ENCODE measurements at places on chromosomes 4 and X.

GRCh38 chr4:23911675-23912455, 22.0 kb upstream of the PPARGC1A start:
- no peak for DNase-seq

DNA sequence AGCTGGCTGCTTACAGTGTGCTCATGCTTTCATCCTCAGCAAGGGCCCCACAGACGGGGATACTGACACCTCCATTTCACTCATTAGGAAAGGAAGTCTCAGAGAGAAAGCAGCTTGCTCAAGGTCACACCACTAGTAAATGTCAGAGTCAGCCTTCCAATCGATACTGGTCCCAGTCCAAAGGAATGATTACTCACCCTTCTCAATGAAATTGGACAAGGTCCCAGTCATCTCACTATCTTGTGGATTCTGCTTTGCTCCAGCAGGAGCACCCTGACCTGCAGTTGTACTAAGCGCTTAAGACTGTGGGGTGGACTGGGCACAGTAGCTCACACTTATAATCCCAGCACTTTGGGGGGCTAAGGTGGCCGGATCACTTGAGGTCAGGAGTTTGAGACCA, 132.2 kb upstream of the SLC34A2 start:
- DNase-seq = no peak

DNA sequence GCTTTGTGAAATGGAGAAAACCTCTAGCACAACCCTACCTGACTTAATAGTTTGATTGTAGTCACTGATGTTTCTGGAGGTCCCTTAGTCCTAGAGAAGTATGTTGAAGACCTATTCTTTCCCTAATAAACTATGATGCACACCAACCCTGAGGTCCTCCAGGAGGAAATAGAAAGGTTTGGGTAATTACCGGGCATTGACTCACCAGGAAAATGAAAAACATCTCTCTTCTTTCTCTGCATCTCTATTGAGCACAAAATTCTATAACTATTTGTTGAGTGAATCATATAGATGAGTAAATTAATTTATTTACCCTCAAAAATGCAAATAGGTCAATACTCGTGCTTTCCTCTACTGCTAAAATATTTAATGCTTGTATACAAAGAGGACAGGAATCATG, 582.4 kb upstream of the FAM241A start:
- DNase-seq = no peak

DNA sequence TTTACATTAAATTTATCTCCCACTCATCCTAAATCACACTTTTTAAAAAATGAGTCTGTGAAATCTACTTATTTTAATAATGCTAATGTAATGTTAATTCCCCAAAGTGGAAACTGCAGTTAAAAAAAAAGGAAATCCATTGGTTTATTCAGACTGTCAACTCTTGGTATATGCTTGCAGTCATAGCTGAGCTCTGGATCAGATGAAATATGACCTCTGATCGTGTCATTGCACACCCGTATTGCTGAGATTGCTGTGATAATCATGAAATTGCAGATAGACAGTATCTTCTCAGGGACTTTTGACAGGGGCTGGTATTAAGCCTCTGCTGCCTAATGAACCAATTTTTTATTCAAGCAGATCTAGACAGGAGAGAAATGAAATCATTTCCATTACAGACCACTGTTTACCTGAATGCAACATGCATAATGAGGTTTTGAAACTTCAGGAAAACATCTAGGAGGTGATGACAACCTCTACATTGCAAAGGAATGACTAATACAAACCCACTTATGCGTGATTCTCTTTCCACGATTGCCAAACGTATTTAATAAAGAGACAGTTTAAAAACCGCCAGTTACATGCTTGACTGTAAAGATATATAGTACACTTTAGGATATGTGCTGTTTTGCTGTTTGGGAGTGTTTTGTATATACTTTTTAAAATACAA, 138.3 kb upstream of the PUDP start:
- no peak for DNase-seq

GRCh38 chr4:93147524-93148212, 680.9 kb upstream of the ATOH1 start:
- no peak for DNase-seq

GRCh38 chr4:109798866-109799265, 2.9 kb downstream of the CFI start:
- DNase-seq = no peak

All from NCI-H1092 (cell line).